ENCODE measurements at places on chromosomes 7 and 10. TPM values are rescaled to one million over a fixed set of nuclear protein-coding genes. Genes with fewer than 3 reads are reported as not detected.
A peak's percentile ranks its signal among the peaks of the same experiment; 100 is the strongest.

DNA sequence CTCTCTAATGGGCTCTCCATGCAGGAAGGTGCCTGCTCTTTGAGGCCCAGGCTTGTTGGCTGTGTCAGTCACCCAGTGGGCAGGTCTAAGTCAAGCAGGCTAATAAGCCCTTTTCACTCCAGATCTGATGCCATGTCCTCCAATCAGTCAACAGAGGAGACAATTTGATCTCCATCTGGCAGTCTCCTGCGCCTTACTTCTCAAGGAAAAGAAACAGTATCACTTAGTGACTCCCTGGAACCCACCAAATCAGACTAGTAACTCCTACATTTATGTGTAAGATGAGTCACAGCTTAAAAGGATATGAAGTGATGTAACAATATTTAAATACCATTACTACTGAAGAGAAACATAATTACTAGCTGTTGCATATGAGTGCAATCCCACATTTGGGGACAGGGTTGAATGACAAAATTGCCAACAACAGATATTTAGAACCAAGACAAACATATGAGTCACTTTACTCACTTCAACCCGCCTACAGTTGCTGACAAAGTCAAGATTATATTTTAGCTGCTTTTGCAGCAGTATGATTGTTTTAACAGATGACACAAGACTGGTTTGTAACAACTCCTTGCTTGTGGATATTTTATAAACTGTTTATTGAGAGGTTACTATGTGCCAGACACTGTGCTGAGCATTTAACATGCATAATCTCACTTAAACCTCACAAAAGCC lies 72.1 kb downstream of the USP6NL start:
- DNase-seq: no peak
- H3K27me3 ChIP-seq: no peaks in the 10 kb centered on the region
- no peaks in the 10 kb centered on the region for H3K36me3 ChIP-seq
- no peak overlapping the region for H3K4me3 ChIP-seq
- peaks cover 9% of the 10 kb centered on the region for H3K4me1 ChIP-seq
- H3K27ac ChIP-seq: no peak overlapping the region

- H3K27ac ChIP-seq: no peak overlapping the region
- H3K27me3 ChIP-seq: peaks cover 31% of the 10 kb centered on the region
- no peaks in the 10 kb centered on the region for H3K36me3 ChIP-seq
- H3K4me3 ChIP-seq: no peak overlapping the region
Observed at GRCh38 chr7:155324012-155324917, 26.6 kb downstream of the INSIG1 start.

GRCh38 chr10:1569208-1569607 lies 168.1 kb downstream of the ADARB2 start:
- peaks cover 23% of the 10 kb centered on the region for H3K27me3 ChIP-seq
- DNase-seq: no peak
- H3K27ac ChIP-seq: no peak overlapping the region
- peaks cover 3% of the 10 kb centered on the region for H3K36me3 ChIP-seq

- H3K4me3 ChIP-seq: no peak overlapping the region
- peaks cover 17% of the 10 kb centered on the region for H3K4me1 ChIP-seq
- peaks cover 26% of the 10 kb centered on the region for H3K36me3 ChIP-seq
- no peaks in the 10 kb centered on the region for H3K27me3 ChIP-seq
- no peak overlapping the region for H3K27ac ChIP-seq
Observed at GRCh38 chr10:28149746-28150145, 150.9 kb upstream of the ODAD2 start.

DNA sequence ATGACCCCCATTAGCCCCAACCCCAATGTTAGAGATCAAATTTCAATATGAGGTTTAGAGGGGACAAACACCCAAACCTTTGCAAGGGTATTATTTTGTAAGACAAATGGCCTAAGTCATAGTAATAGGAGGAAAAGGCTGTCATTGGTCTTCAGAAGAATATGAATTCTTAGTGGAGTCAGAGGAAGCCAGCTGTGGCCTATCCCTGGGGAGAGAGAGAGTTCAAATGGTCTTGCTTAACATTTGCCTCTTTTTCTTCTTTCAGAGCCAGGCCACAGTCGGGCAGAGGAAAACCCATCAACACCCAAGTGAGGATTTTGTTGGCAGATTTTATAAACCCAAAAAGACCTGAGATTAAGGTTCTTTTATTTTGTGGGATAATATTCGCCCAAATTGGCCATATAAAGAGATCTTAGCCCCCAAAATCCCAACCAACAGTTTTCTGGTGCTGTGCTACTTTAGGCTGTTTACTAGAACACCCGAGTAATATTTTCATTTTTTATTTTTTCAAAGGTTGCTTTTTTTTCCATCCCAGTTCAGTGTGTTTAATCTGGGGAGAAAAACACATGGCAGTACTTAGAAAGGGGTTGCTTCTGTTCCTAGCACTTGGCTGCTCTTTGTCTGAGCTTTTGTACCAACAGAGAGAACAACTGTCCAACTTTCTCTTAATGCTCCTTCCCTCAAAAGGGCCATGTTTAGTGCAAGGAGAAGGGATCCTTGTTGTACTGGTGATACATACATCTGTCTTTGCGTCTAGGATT lies 26.8 kb upstream of the ARMC3 start:
- DNase-seq: no peak
- H3K36me3 ChIP-seq: peaks cover 2% of the 10 kb centered on the region
- H3K4me3 ChIP-seq: no peak overlapping the region
- no peaks in the 10 kb centered on the region for H3K4me1 ChIP-seq

- H3K36me3 ChIP-seq: no peaks in the 10 kb centered on the region
- no peak for DNase-seq
- H3K4me3 ChIP-seq: no peak overlapping the region
- no peak overlapping the region for H3K27ac ChIP-seq
Observed at GRCh38 chr10:43866712-43867111, 218.0 kb upstream of the ZNF32 start.

DNA sequence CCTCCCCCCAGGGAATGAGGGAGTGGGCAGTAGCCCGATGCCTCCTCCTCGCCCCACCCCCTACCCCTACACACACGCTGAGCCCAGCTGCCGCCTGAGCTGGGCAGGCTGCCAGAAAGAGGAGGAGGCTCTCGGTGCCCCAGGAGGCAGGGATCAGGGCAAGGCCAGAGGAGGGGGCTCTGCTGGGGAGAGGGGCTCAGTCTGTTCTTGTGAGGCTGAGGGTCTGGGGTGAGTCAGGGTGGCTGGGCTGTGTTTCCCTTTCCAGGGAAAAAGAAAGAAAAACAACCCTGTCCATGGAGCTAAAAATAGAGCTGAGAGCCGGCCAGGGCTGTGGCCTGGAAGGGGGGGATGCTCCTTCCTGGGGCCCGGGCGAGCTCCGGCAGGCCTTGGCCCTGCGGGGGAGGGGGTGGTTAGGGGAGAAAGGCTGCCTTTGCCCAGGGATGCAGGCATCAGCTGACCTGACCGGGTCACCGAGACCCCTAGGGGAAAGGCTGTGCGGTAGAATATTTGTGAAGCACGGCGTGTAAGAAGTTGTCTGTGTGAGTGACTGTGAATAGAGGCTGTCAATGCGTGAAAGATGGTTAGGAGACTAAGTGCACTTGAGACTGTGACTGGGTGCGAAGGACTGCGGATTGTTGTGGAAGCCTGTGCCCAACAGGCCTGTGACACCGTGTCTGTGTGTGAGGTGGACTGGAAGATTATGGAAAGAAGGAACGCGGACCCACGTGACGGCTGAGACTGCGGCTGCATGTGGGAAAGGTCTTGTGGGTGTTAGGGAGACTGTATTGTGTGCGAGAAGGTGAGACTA lies 1.2 kb upstream of the LZTS2 start:
- H3K4me3 ChIP-seq: peak overlapping the region; percentile 82
- H3K27me3 ChIP-seq: no peaks in the 10 kb centered on the region
- H3K36me3 ChIP-seq: peaks cover 6% of the 10 kb centered on the region
- H3K27ac ChIP-seq: peak overlapping the region; percentile 99

DNA sequence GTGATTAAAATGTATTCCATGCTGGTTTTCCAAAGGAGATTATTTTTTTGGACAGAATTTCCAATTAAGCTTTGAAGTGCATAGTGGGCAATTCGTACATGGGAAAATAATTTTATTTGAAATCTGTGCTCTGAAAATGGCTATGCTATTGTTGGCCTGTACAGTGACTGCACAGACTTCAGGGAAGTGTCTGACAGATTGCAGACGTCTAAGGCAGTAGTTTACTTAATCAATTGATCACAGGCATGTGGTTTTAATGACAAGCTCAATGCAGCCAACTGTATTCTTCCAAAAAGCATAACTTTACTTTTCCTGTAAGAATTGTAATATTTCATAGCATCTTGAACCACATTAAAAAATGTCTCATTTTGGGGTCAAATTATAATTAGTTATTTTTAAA lies 102.0 kb downstream of the SEMA3C start:
- peaks cover 20% of the 10 kb centered on the region for H3K36me3 ChIP-seq
- no peak overlapping the region for H3K4me3 ChIP-seq
- no peaks in the 10 kb centered on the region for H3K27me3 ChIP-seq
- peaks cover 2% of the 10 kb centered on the region for H3K4me1 ChIP-seq
- DNase-seq: no peak
- H3K27ac ChIP-seq: no peak overlapping the region

- H3K27me3 ChIP-seq: no peaks in the 10 kb centered on the region
- no peak for DNase-seq
- no peaks in the 10 kb centered on the region for H3K36me3 ChIP-seq
- H3K4me3 ChIP-seq: no peak overlapping the region
- peaks cover 35% of the 10 kb centered on the region for H3K4me1 ChIP-seq
Observed at GRCh38 chr10:119268871-119269506, 61.6 kb downstream of the GRK5 start.

GRCh38 chr7:17097668-17098297 lies 200.7 kb upstream of the AHR start:
- H3K4me1 ChIP-seq: peaks cover 2% of the 10 kb centered on the region
- H3K27ac ChIP-seq: no peak overlapping the region
- H3K36me3 ChIP-seq: no peaks in the 10 kb centered on the region
- no peak overlapping the region for H3K4me3 ChIP-seq
- DNase-seq: no peak

DNA sequence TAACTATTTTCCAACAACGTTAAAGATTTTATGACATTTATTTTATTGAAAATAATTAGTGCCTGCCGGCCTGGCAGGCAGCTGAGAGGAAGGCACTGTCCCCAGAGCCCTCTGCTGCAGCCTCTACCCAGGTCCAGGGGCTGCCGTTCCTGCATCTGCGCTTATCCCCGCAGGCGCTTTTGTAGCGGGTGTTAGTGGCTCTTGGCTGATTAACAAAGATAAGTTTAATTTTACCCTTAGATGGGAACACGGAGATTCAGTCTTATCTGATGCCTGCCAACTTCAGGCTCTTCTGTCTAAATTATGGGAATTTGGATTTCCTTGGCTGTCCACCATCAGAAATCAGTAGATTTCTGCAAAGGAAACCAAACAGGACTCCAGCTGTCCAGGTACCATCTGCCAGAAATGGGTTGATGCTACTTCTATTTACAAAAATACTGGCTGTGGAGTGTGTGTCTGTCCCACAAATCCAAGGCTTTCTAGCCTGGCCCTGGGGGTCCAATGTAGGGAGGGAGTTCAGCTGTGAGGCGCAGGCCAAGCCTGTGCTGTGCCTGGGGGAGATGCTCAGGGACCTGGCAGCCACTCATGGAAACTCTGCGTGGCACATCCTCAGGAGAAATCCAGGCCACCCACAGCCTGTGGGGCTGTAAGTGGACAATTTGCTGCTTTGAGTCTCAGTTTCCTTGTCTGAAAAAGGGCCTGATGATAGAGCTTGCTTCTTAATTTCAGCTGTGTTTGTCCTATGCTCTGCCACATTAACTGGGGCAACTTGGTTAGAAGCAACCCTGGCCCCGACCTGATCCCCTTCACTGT lies 62.0 kb upstream of the IGFBP3 start:
- H3K27me3 ChIP-seq: no peaks in the 10 kb centered on the region
- H3K36me3 ChIP-seq: peaks cover 2% of the 10 kb centered on the region
- no peak overlapping the region for H3K4me3 ChIP-seq
- DNase-seq: no peak
- H3K4me1 ChIP-seq: peaks cover 38% of the 10 kb centered on the region

DNA sequence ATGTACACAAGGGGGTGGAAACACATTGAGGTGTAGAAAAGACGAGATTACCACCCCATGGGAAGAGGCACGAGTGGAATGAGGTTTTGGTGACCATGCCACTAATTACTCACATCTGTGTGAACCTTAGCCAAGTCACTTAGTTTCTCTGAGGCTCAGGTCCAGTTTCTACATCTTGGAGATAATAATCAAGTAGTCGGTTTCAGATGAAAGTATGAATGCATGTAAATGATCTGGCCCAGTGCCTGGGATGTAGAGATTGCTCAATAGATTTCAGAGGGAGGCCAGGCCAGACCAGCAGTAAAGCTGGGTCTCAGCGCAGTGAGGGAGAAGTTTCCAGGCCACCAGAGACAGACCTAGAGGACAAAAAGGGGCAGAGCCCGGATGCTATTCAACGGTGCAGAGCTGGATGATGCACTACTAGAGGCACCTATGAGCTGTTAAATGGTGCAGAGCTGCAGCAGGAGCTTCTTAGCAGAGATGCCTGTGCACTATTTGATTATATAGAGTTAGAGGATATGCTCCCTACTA lies 725.1 kb downstream of the GRID1 start:
- H3K27me3 ChIP-seq: no peaks in the 10 kb centered on the region
- H3K36me3 ChIP-seq: no peaks in the 10 kb centered on the region
- peaks cover 8% of the 10 kb centered on the region for H3K4me1 ChIP-seq

DNA sequence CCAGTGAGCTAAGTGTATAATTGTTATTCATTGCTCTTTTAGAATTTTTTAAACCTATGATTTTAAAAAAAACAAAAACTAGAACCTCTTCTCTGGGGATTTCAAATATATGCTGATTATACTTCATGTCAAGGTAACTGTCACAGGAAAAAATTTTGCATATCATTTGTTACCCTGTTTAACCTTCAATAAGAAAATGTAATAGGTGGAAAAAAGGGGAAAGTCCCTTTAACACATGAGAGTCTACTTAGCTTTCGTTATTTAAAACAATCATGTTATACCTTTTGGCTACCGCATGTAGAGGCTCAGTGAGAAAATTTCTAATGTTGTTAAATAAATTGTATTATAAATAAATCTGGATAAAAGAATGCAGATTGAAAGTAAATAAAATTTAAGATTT lies 190.1 kb upstream of the AKR1E2 start:
- H3K4me3 ChIP-seq: no peak overlapping the region
- no peaks in the 10 kb centered on the region for H3K4me1 ChIP-seq
- H3K36me3 ChIP-seq: no peaks in the 10 kb centered on the region
- DNase-seq: no peak
- H3K27me3 ChIP-seq: no peaks in the 10 kb centered on the region

DNA sequence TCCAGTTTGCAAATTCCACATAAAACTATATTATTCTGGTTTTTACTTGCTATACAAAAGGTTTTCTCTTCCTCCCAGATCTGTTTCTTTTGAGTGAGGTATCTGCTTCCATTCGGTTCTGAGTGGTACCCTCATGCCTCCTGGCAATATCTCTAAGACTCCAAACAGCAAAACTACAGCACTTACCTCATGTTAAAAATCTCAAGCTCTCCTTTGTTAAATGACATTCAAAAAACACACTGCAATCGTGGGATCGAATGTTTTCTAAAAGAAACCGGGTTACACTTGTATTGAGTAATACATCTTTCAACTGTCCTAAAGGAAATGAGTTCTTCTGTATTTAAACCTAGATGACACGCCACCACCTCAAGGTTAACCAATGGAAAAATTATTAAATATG lies 11.1 kb downstream of the YWHAG start:
- H3K27me3 ChIP-seq: no peaks in the 10 kb centered on the region
- peaks cover 40% of the 10 kb centered on the region for H3K4me1 ChIP-seq
- no peak for DNase-seq
- H3K4me3 ChIP-seq: no peak overlapping the region

PRRT4 gene
- total RNA-seq: 0.54 TPM

MALSU1 gene
- 46.2 TPM for total RNA-seq

SLC16A12 gene
- 8.4 TPM for total RNA-seq

ADAM8 gene
- 6.0 TPM for total RNA-seq

MINDY4 gene
- total RNA-seq: 5.3 TPM

GNAI1 gene
- total RNA-seq: 44.4 TPM
